ENCODE measurements at places on chromosomes 6 and 20.

DNA sequence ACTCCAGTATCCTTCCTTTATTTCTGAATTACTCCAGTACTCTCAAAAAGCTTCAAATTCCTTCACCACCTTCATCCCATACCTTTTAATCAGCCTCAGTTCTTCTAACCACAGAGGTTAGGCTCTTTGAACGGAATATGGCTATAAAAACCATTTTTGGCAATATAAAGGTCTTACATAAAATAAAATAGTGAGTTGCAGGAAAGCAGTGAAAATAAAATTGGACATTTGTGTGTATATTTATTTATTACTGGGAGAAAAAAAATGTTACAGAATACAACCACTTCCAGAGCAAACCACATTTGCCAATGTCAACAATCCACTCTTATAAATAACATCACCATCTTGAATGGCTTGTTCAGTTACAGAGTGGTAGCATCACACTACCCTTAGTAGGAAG lies 7.7 kb downstream of the HDDC2 start:
- DNase-seq, result no peak

- DNase-seq, result no peak
These were observed 2.9 kb upstream of the TRMT11 start for GRCh38 chr6:125983246-125983945.

DNA sequence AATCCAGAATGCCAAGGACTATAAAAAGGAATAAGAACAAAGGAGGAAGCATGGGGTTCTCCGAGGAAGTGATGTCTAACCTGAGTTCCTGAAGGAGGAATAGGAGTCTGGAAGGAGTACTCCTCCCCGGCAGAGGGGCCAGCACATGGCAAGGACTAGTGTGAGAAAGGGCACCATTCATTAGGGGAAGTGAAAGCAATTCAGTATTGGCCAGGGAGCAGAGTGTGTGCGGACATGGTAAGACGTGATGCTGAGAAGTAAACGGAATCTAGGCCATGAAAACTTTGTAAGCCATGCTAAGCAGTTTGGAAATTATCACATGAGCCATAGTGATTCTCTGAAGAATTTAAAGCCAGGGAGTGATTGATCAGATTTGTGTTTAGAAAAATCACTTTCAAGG lies 218.9 kb upstream of the PRDM1 start:
- no peak for DNase-seq

GRCh38 chr6:142857796-142858555 lies 87.0 kb downstream of the HIVEP2 start:
- DNase-seq, result no peak

- no peak for DNase-seq
These were observed 379.6 kb upstream of the PLCB4 start for GRCh38 chr20:8689337-8689736.

DNA sequence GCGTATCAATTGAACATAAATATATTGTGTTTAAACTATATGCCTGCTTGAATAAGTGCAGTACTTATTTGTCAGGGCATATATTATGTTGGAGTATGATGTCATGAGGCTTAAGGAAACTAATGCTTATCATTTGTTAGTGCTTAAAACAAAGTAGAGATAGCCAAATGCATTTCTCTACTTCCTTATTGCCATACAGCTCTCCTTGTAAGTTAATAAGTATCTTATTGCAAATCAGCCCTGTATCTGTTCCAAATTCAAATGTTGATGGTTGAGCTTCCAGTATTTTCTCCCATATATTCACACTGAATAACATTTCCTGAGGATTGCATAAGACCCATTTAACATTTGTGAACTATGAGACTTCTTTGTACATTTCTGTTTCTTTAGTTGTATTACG lies 57.8 kb downstream of the CARMIL1 start:
- no peak for DNase-seq

DNA sequence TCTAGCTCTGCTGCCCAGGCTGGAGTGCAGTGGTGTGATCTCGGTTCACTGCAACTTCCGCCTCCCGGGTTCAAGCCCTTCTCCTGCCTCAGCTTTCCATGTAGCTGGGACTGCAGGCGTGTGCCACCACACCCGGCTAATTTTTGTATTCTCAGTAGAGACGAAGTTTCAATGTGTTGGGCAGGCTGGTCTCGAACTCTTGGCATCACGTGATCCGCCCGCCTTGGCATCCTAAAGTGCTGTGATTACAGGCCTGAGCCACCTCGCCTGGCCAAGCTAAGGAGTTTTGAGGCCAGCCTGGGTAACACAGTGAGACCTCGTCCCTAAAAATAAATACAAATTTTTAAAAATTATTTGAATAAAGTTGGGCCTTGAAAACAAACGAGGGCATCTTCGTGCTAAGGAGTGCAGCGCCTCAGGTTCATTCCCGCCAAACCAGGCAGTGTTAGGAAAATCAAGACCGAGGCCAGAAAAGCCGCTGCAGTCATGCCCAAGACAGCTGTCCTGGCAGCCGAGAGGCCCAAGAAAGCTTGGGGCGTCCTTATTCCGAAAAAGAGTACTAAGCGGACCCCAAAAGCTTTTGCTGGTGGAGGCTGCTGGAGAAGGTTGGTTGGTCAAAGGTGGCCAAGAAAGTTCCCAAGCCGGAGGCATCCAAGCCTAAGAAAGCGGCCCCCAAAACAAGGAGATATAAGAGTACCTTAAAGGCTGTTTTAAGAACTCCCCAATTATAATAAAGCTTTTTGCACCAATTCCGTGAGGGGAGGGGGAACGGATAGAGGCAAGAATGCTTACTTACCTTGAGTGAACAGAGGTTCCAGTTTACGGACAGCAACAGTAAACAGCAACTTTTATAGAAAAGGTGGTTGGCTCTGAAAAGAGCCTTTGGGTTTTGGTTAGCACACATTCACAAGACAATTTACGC lies 109.0 kb downstream of the HFE start:
- no peak for DNase-seq

DNA sequence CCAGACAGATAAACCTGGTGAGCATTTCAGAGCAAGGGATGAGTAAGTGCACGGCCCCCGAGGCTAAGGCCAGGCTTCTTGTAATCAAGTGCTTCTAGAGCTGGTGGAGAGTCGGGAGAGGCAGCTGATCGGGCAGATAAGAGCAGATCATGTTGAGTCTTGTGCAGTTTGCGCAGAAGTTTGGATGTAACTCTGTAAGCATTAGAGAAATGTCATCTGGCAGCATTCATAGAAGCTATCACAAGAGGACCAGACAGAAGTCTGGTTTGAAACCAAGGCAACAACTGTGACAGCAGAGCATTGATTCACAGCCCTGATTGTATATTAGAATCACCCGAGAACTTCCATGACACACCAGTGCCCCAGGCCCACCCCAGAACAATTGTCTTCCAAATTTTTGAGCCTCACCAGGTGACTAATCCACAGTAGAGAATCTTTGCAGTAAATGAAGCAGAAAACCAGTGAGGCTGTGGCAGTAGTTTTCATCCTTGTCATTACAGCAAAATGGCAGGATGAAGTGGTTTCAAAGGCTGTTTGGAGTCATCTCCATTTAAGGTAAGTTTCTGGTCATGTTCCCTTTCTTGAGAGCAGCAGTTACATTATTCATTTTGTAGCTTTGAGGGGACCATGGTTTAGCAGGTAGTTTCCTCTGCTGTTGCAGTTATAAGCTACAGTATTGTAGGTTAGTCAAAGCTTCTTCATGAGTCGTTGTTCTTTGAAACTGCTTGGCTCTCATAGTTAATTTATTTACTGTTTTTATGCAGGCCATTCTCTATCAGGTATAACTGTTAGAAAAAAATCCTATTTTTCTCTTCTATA lies 84.1 kb downstream of the RNF217 start:
- DNase-seq, result no peak

DNA sequence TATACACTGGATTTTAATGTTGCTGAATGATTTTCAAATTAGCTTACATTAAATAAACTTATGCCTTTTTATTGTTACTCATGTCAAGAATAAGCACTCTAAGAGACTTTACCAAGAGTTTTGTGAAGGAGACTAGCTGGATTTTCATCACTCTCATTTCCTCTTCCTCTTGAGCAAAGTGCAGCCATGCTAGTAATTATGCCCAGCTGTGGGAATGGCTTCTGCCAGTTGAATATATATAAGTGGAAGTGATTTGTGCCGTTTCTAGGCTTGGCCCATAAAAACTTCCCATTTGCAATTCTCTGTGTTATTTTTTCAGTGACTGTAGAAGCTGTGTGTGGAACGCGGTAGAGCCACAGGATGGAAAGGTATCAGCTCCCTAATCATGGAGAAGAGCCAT lies 255.8 kb downstream of the HDGFL1 start:
- no peak for DNase-seq

- DNase-seq, result no peak
These were observed 84.4 kb downstream of the UNC5CL start for GRCh38 chr6:40954446-40955177.

- no peak for DNase-seq
These were observed 72.5 kb downstream of the B3GAT2 start for GRCh38 chr6:70884074-70884983.

DNA sequence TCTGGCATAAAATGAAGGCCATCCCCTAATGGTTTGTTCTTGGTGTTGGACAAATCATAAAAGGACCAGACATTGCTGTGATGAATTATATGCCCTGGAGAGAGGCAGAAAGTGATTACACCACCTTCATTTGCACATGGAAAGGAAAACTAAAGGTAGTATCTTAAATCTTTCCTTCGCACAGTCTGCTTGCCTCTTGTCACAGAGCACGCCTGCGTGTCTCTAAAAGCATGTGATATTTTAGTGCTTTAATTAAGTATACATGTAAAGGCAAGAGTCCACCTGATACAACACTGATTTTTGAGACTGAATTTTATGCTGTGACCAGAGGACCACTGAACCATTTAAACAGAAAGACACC lies 28.8 kb upstream of the PLAGL1 start:
- DNase-seq, result no peak

- no peak for DNase-seq
These were observed 12.4 kb upstream of the EZR start for GRCh38 chr6:158831571-158831970.

DNA sequence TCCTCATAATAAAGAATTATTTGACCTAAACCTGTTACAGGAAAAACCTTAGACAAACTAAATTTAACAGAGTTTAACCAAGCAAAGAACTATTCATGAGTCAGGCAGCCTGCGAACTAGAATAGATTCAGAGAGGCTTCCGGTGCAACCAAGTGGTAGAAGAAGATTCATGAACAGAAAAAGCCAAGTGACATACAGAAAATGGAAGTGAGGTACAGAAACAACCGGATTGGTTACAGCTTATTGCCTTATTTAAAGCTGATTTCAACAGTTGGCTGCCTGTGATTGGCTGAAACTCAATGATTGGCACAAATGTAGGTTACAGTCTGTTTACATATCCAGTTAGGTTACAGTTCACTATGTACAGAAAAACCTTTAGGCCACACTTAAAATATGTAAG lies 10.1 kb downstream of the PPP1R3G start:
- no peak for DNase-seq

DNA sequence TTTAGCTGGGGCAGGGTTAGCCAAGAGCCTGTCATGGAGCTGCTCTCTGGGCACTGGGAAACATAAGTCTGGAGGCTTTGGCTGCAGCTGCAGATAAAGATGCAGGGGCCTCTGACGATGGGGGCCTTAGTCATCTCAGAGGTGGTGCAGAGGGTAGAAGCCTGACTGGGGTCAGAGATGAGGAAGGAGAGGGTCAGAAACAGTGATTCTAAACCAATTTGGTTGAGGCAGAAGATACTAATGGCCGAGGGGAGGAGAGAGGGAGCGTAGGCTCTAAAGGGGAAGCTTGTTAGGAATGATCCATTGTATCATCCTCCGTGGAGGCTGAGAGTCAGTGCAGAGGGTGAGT lies 33.8 kb downstream of the PLEKHG1 start:
- no peak for DNase-seq

- no peak for DNase-seq
These were observed 86.0 kb upstream of the DUSP22 start for GRCh38 chr6:206264-206663.

DNA sequence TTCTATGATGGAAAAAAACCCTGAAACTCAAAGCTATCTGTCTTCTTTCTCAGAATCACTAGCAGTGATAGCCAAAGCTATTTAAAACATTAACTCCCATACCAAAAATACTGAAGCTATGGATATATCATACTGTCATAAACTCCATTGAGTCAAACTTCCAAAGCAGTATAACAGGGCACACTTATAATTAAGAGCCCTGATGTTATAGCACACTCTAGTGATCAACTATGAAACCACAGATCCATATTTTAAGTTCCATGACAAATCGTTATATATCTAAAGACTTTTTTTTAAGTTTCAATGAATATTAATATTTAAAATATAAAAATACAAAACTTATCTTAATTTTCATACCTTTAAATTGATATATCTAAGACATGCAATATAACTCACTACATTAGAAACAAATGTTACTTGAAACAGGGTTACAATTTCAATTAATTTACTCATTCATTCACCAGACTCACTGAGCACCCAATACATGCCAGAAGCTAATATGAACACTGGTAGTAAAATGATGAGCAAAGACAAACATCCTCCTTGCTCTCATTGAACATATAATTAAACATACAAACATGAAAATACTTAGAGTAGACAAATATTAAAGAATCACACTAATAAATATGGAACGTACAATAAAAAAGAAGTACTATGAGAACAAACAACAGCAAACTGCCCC lies 69.3 kb downstream of the IBTK start:
- DNase-seq, result no peak

- DNase-seq, result no peak
These were observed 377.4 kb downstream of the CD109 start for GRCh38 chr6:74073429-74073828.

- DNase-seq, result no peak
These were observed 26.1 kb downstream of the DUSP22 start for GRCh38 chr6:318243-318890.

DNA sequence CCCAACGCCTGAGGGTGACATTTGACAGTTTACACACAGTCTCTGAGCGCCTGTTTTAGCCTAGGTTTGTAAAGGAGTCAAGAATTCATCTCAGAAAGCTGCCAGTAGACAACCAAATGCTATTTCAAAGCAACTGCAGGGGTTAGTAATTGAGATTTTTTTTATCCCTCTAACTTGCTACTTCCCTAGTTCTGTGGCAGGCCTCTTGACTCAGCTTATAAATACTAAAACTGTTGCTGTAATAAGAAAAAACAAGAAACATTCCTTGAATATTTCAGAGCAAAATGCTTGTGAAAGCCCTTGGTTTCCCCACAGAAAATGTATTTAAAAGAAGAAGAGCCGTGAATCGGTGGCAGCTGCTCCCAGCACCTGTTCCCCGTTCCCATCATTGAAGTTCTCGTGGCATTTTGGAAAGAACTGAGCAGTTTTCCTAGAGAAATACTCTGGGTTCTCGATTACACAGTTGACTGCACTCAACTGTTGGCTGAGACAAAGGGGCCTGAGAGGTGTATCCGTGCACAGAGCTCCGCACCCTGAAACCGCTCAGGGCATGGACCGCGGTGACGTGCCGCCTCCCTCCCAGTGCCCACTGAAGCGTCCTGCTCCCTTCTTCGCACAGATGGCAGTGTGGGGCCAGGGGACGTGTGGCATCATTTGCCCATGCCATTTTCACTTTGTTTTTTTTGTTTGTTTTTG lies 20.9 kb downstream of the DLL1 start:
- DNase-seq, result no peak
